ENCODE measurements at places on chromosomes 12 and 14.

DNA sequence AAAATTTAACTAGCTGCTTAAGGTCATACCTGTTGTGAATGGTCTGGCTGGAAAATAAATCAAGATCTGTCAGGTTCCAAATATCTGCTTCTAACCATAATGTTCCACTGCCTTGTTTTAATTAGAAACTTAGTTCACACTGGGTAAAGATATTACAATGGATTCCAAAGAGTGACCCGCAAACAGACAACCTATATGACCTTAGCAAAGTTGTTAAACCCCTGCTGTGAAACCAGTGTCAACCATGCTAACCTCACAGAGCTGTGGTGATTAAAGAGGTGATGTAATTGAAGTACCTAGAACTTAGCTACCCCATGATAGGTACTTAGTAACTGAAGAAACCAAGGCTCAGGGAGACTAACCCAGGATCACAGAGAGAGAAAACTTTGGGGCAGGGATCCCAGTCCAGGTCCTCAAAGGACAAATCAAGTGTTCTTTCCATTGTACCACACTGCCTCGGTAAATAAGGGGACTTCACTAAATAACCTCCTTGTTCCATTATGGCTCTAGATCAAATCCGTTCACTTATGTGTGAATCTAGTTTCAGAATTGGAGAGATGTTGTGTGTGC, 2.2 kb downstream of the GUCY2C start:
- DNase-seq, result no peak

- DNase-seq, result no peak
Measured at GRCh38 chr12:120468821-120469449, 613 bp downstream of the SRSF9 start.

- DNase-seq, result no peak
Measured at GRCh38 chr12:64571411-64571810, 38.9 kb upstream of the RASSF3 start.

DNA sequence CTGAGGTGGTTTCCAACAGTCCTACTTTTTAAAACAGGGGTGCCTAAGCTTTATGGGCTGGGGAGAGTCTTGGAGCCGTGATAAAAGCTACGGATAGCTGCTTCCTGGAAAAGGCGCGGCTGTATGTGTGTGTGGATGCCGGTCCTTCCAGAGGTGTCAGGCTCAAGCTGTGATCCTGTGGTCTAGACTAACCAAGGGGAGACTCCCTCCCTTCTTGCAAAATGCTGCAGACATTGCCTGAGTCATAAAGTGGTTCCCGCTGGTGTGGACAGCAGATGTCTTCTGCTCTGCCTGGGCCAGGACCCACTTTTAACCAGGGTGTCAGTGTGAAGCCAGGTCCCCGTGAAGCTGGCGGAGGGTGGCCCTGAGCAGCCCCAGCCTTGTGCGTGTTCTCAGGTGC, 37.8 kb downstream of the CCDC92 start:
- no peak for DNase-seq

DNA sequence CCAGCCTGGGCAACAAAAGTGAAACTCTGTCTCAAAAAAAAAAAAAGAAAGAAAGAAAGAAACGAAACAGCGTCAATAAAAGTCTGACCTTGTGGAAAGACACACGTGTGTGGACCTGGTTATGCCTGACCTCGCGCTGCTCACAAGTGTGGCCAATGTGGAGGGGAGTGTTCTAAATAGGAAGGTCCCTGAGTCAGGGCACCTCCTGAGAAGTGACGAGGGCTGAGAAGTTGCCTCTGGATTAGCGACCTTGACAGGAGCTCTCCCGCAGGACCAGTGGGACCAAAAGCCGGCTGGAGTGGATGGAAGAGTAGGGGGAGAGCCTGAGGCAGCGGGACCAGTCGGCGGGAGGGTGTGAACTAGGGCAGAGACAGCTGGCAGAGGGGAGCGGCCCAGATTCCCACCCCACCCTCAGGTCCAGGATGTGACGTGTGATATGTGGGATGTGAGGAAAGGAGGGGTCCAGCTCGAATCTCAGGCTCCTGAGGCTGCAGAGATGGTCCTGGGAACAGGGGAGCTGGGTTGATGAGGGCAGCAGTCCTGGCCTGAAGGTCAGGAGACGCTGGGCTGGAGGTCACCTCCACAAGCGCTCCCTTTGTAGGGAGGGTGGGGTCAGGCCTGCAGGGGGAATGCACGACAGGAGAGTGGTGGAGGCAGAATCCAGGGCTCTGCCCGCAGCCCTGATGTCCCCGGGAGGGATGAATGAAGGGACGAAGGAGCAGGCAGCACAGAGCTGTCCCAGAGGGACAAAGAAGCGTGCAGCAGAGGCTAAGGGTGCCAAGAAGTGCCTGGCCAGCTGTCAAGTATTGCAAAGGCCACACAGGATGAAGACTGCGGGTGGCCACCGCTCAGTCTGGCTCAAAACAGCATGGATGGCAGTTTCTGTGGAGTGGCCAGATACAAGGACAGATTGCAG, 24.8 kb upstream of the GPR68 start:
- no peak for DNase-seq

GRCh38 chr12:52316701-52317100, 4.5 kb downstream of the KRT83 start:
- DNase-seq, result no peak

GRCh38 chr12:101793401-101793800, 37.4 kb downstream of the GNPTAB start:
- no peak for DNase-seq

DNA sequence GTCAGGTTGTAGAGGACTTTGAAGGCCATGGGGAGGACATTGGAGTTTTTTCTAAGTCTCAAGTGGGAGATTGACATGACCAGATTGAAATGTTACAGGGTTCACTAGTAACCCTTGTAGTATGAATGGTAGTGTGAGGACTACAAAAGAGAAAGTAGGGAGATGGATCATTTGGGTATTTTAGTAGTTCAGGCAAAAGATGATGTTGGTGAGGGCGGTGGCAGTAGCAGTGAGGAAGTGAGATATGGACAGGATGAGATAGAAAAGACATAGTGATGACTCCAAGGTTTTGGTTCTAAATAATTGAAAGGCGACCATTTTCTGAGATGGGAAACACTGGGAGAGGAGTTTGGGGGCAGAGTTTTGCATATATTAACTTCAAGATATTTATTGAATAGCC, 94.2 kb upstream of the CNTN1 start:
- no peak for DNase-seq

DNA sequence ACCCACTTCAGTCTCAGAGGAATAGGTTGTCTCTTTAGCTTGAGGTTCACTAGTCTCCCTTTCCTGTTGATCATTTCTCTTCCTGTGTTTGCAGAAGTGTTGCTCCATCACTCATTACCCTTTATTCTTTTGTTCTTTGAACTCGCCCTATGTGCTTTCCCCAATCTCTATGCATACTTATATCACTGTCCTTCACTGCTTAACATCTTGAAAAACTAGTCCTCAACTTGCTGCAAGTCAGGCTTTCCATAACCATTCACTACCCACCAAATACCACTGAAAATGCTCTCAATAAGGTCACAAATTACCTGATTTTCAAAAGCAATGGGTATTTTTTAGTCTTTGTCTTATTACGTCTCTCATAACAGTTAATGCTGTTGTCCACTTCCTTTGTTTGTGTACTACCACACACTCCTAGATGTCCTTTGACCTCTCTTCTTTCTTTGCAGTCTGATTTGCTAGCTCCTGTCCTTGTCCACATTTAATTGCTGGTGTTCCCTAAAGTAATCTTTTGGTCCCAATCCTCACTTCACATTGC, 80.8 kb downstream of the RIC8B start:
- no peak for DNase-seq

- DNase-seq, result peak; percentile 81
Measured at GRCh38 chr12:123971770-123972456, 718 bp downstream of the CCDC92 start.

- no peak for DNase-seq
Measured at GRCh38 chr12:82690006-82690405, 3.3 kb downstream of the TMTC2 start.

DNA sequence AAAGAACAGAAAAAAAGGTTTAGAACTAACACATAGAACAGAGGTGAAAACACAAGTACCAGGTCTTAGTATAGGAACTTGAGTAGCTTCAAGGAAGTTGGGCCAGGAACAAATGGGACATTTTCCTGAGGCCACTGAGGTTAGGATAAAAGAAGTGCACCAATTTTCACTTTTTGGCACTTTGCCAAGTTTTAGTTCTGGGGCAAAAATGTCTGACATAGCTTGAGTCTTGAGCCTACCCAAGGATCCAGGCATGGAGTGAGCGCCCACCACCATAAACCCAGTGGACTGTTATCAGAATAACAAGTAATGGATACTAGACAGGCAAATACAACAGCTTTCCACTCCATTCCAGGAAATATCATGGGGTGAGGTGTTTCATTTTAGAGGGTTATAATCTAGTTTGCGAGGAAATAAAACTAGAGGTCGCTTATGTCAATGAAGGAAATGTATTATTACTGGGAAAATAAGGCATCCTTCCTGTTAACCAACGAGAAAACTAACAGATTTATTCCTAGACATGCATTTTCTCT, 199.7 kb upstream of the HMGA2 start:
- DNase-seq, result no peak

GRCh38 chr12:82898441-82898840, 211.7 kb downstream of the TMTC2 start:
- no peak for DNase-seq

GRCh38 chr12:64273527-64274403, 51.7 kb upstream of the KICS2 start:
- peak; percentile 71 for DNase-seq

GRCh38 chr12:75086091-75087038, 123.3 kb downstream of the KCNC2 start:
- no peak for DNase-seq

- DNase-seq, result peak; percentile 53
Measured at GRCh38 chr14:32252030-32252670, 49.1 kb upstream of the RNU6-8 start.

DNA sequence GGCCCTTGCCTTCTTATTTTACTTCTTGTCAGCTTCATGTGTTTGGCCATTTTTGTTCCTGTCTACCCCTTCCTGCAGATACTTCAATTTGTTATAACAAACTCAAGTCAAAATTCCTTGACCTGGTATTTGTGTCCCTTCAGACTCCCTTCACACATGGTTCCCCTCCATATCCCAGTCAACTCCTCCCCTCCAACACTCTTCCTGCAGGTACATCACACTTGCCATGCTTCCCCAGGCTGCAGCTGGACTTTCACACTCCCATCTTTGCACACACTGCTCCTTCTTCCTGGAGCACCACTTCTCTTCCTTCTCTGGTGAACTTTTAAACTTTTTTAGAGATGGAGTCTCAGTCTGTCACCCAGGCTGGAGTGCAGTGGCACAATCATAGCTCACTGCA, 18.9 kb upstream of the FIGNL2 start:
- DNase-seq, result no peak

GRCh38 chr14:100873096-100873482, 30.4 kb downstream of the RTL1 start:
- DNase-seq, result no peak

- DNase-seq, result no peak
Measured at GRCh38 chr14:101709962-101710931, 51.3 kb upstream of the PPP2R5C start.

DNA sequence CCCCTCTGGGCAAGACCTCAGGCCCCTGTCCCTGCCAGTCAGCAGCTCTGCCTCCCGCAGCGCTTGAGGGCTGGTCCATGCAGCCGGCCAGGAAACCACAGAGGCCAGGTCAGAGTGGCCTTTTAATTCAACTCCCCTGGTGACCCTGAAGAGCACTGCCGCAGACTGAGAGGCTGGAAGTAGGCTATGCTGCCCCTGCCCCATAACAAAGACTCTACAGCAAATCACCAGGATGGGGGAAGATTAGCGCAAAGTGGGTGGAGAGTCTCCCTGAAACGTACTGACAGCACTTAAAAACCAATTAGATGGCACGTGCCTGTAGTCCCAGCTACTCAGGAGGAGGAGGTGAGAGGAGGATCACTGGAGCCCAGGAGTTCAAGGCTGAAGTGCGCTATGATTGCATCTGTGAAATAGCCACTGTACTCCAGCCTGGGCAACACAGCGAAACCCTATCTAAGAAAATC, 70.5 kb downstream of the ITPK1 start:
- peak; percentile 75 for DNase-seq

DNA sequence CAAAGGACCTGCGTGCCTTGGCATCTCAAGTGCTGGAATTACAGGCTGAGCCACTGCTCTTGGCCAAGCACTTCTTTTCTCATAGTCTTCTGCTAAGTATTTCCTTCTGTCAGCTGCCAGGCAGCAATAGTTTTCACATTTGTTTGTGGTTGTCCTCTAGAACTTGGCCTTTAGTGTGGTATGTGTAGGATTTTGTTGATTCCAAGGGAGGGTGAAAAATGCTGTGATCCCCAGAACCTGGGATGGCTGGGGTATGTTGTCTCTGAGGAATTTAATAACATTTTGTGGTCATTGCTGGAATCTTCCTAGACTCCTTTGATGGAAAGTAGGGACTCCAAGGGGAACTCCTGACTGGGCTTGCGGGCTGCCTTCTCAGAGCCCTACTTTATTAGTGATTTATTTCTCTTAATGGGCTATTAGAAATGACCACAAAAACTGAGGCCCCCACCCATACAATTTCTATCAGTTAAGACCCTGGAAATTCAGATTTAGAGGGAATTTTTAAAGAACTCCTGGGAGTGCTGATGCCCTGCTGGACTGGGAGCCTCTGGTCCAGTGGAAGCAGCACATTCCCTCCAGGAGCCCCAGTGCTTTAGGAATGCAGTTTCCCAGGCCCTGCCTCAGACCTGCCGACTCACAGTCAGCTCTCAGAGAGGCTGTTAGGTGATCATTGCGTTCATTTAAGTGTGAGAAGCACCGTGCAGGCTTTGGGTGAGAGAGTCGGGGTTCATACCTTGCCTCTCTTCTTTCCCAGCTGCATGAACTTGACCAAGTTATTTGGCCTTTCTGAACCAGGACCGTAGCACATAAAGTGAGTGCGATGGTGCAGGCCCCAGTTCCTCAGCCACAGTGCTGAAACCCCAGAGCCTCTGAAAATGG, 22.7 kb downstream of the TRAF3 start:
- no peak for DNase-seq

DNA sequence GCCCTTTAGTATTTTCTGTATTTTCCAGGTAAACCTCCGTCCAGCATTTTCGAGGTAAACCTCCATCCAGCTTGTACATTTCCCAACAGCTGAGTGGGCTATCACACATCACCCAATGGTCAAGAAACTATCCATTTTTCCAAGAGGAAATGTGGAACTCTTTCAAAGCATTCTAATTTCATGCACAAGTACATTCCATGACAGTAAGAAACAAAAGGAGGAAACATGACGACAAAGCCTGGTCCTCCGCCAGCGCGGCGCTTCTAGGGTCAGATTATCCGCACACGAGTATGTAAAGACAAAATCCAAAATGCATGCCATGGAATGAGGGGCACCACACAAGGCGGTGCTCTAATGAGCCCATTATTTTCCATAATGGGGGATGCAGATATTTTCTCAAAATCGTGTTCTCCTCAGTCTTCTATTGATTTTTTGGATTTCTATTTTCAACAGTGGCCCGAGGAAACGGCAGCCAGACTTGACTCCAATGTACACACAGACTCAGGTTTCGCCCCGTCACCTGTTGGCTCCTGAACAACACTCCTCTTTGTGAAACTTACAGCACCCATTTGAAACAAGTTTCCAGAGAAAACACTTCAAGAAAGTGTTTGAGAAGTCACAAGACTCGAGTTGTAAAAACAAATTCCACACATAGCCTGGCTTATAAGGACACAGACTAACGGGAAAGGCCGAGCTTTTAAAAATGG, 107.4 kb downstream of the PRICKLE1 start:
- no peak for DNase-seq

GRCh38 chr14:100332071-100332639, 9.0 kb downstream of the SLC25A47 start:
- no peak for DNase-seq

GRCh38 chr12:52522346-52523011, 2.3 kb upstream of the KRT5 start:
- peak; percentile 38 for DNase-seq

- peak; percentile 48 for DNase-seq
Measured at GRCh38 chr12:6959058-6959804, 8.1 kb downstream of the PTPN6 start.

GRCh38 chr12:131115766-131116467, 162.2 kb downstream of the ADGRD1 start:
- DNase-seq, result no peak

Data from ecto neural progenitor cell (in vitro differentiated cells).